ENCODE measurements at places on chromosomes 12 and 14. TPM values are rescaled to one million over a fixed set of nuclear protein-coding genes. Genes with fewer than 3 reads are reported as not detected.

Gene MMP19
- total RNA-seq = 25.3 TPM

- H3K36me3 ChIP-seq = no peaks in the 10 kb centered on the region
- no peak for DNase-seq
- no peaks in the 10 kb centered on the region for H3K27me3 ChIP-seq
- H3K4me1 ChIP-seq = no peaks in the 10 kb centered on the region
- H3K27ac ChIP-seq = no peak overlapping the region
These were observed 24.3 kb downstream of the CMA1 start for GRCh38 chr14:24483604-24484252.

DNA sequence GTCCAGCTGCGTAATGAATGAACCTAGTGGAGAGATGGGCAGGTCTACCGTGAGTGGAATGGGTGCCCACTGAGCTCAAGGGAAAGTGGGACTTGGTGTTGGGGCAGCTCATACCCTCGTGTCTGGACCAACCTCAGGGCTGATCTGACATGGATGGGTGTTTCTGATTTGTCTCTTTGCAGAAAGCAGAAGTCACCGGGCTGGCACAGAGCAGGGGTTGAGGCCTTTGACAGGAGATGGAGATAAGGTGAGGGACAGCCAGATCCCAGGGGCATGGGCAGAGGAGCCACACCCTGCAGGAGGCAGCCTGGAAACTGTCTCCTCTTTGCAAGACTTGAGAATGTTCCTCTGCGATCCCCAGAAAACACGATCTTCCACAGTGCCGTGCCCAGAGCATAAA is 20.9 kb upstream of the PPP1CC start:
- H3K27ac ChIP-seq = no peak overlapping the region
- H3K4me3 ChIP-seq = no peak overlapping the region
- no peak for DNase-seq
- H3K4me1 ChIP-seq = no peaks in the 10 kb centered on the region

Gene TRHDE
- total RNA-seq = 21.0 TPM

DNA sequence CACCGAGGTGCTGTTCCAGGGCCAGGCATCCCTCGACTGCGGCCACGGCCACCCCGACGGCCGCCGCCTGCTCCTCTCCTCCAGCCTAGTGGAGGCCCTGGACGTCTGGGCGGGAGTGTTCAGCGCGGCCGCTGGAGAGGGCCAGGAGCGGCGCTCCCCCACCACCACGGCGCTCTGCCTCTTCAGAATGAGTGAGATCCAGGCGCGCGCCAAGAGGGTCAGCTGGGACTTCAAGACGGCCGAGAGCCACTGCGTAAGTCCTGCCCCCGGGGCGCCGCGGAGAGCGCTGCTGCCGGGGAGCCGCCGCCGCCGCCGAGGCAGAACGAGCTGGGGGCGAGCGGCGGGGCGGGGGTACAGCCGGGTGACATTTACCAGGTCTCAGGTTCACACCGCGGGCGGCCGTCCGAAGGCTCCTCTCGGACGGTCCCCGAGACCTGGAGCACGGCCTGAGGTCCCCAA is 1.4 kb downstream of the PLXNC1 start:
- H3K4me1 ChIP-seq = peaks cover 15% of the 10 kb centered on the region
- peak overlapping the region; percentile 71 for H3K4me3 ChIP-seq
- H3K27me3 ChIP-seq = no peaks in the 10 kb centered on the region
- H3K27ac ChIP-seq = peak overlapping the region; percentile 90
- H3K36me3 ChIP-seq = no peaks in the 10 kb centered on the region

- H3K36me3 ChIP-seq = no peaks in the 10 kb centered on the region
- H3K27ac ChIP-seq = no peak overlapping the region
- H3K27me3 ChIP-seq = no peaks in the 10 kb centered on the region
- H3K4me3 ChIP-seq = no peak overlapping the region
- no peak for DNase-seq
These were observed 2.4 kb upstream of the RXYLT1 start for GRCh38 chr12:63777340-63777739.

- no peaks in the 10 kb centered on the region for H3K27me3 ChIP-seq
- no peak overlapping the region for H3K27ac ChIP-seq
- H3K36me3 ChIP-seq = no peaks in the 10 kb centered on the region
- no peak for DNase-seq
- H3K4me3 ChIP-seq = no peak overlapping the region
These were observed 20.7 kb downstream of the ASCL1 start for GRCh38 chr12:102977945-102978706.

DNA sequence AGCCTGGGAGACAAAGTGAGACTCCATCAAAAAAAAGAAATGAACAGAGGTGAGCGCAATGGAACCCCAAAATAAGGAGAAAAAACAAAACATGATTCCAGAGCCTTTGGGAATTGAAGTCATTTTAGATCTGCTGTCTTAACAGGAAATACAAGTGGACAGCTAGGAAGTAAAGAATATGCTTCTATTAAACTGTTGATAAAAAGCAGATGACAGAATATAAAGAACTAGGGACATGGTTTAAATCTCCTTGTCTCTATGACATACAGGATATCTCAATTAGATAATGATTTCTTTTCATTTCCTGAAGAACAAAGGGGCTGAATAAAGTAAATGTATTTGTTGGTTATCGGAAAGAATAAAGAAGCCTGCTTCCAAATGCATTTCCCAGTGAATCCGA is 49.3 kb upstream of the ETV6 start:
- H3K4me3 ChIP-seq = no peak overlapping the region
- H3K27ac ChIP-seq = no peak overlapping the region
- H3K27me3 ChIP-seq = no peaks in the 10 kb centered on the region

Gene WASHC3
- total RNA-seq = 104 TPM

Gene KRT80
- total RNA-seq = 15.2 TPM

- H3K27ac ChIP-seq = no peak overlapping the region
- no peak overlapping the region for H3K4me3 ChIP-seq
- H3K4me1 ChIP-seq = no peaks in the 10 kb centered on the region
- H3K36me3 ChIP-seq = no peaks in the 10 kb centered on the region
These were observed 11.3 kb downstream of the NR1H4 start for GRCh38 chr12:100484891-100485471.

Gene TPPP2
- total RNA-seq = not detected

- H3K4me3 ChIP-seq = no peak overlapping the region
- no peak for DNase-seq
- no peaks in the 10 kb centered on the region for H3K27me3 ChIP-seq
These were observed 218.9 kb downstream of the PPM1H start for GRCh38 chr12:62716037-62716436.

DNA sequence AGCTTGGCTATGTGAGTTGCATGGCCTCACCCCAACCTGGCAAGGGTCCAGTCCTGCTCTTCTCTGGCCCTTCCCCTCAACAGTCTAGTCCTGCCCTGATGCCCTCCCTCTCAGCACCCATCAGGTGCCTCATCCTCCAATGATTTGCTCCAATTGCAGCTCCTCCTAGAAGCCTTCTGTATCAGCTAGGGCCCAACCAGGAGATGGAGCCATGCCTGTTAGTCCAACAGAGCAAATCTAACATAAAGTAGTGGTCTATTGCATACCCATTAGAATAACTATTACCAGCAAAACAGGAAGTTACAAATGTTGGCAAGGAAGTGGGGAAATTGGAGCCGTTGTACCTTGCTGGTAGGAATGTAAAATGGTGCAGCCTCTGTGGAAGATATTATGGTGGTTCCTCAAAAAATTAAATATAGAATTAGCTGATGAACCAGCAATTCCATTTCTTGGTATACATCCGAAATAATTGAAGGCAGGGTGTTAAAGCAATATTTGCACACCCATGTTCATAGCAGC is 163.5 kb downstream of the VRK1 start:
- no peak overlapping the region for H3K4me3 ChIP-seq
- no peak overlapping the region for H3K27ac ChIP-seq

- H3K4me3 ChIP-seq = peak overlapping the region; percentile 66
- H3K36me3 ChIP-seq = no peaks in the 10 kb centered on the region
- DNase-seq = no peak
- no peaks in the 10 kb centered on the region for H3K27me3 ChIP-seq
These were observed 19.6 kb downstream of the NINJ2 start for GRCh38 chr12:643475-644302.

GRCh38 chr14:44135972-44136371 is 371.1 kb downstream of the FSCB start:
- H3K4me1 ChIP-seq = no peaks in the 10 kb centered on the region
- H3K27ac ChIP-seq = no peak overlapping the region
- DNase-seq = no peak
- H3K27me3 ChIP-seq = no peaks in the 10 kb centered on the region
- H3K36me3 ChIP-seq = no peaks in the 10 kb centered on the region

DNA sequence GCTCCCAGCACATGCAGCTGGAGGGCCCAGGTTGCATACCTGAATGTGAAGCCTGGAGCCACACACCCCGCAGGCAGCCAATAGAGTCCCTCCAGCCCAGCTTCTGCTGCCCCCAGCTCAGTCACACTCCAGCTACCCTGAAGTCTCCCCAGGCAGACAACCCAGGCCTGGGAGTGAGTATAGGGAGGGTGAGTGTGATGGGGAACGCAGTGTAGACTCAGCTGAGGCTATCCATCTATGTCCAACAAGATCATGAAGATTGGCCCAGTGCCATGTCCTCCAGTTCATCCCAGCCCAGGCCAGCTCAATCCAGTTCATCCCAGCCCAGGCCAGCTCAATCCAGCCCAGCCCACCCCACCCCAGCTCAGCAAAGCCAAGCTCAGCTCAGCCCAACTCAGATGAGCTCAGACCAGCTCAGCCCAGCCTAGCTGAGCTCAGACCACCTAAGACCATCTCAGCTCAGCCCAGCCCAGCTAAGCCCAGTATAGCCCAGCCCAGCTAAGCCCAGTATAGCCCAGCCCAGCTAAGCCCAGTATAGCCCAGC is 330.4 kb downstream of the TMEM121 start:
- DNase-seq = no peak
- H3K4me1 ChIP-seq = no peaks in the 10 kb centered on the region
- no peaks in the 10 kb centered on the region for H3K36me3 ChIP-seq
- no peak overlapping the region for H3K27ac ChIP-seq
- H3K27me3 ChIP-seq = no peaks in the 10 kb centered on the region

Gene TCL1B
- not detected for total RNA-seq

Gene CABP1
- total RNA-seq = not detected

DNA sequence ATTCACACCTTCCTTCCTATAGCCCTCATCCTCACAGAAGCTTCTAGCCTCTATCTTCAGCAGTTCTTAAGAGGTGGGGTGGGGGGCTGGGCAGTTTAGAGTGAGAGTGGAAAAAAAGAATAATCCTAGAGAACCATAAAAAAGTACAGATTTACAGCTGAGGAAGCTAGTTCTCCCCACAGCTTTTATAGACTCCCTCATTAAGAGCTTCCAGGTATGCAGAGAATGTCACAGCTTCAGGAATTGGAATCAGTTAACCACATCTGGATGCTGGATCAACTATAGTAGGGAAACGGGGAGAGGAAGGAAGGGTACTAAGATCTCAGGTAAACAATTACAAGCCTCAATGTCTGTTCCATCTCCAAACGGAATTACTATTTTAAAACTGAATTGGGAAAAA is 12.3 kb downstream of the GDF11 start:
- H3K27me3 ChIP-seq = no peaks in the 10 kb centered on the region
- DNase-seq = no peak
- no peaks in the 10 kb centered on the region for H3K4me1 ChIP-seq
- H3K4me3 ChIP-seq = no peak overlapping the region
- H3K27ac ChIP-seq = no peak overlapping the region

- no peaks in the 10 kb centered on the region for H3K4me1 ChIP-seq
- H3K27ac ChIP-seq = no peak overlapping the region
- DNase-seq = no peak
- H3K4me3 ChIP-seq = no peak overlapping the region
- H3K27me3 ChIP-seq = no peaks in the 10 kb centered on the region
These were observed 216.2 kb downstream of the DUSP6 start for GRCh38 chr12:89135976-89136634.

Gene ACOT6
- not detected for total RNA-seq

DNA sequence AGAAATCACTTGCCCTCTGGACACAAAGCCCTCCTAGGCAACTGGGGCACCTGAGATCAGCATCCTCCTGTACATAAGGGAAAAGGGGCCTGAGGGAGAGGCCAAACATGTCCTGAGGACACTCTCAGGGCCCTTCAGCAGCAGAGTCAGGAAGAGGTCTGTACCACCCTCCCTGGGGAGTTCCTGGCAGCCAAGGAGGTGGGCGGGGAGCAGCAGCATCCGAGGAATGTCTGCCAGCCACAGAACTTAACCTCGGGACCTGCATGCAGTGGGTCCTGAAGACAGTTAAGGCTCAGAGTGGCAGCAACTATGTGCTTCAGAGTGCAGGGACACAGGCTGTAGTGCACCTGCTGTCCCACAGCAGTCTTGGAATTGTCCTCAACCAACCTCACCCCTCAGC is 62.1 kb downstream of the SPTB start:
- no peaks in the 10 kb centered on the region for H3K36me3 ChIP-seq
- DNase-seq = no peak
- no peak overlapping the region for H3K4me3 ChIP-seq
- no peaks in the 10 kb centered on the region for H3K4me1 ChIP-seq
- no peak overlapping the region for H3K27ac ChIP-seq

GRCh38 chr14:59424341-59425071 is 40.7 kb downstream of the GPR135 start:
- H3K4me1 ChIP-seq = peaks cover 8% of the 10 kb centered on the region
- H3K36me3 ChIP-seq = no peaks in the 10 kb centered on the region
- H3K27ac ChIP-seq = no peak overlapping the region
- no peak overlapping the region for H3K4me3 ChIP-seq

- H3K4me1 ChIP-seq = no peaks in the 10 kb centered on the region
- H3K27me3 ChIP-seq = no peaks in the 10 kb centered on the region
- no peak for DNase-seq
These were observed 409.0 kb downstream of the TMEM121 start for GRCh38 chr14:105935384-105935783.

Gene SYNE3
- 38.8 TPM for total RNA-seq

Gene PLD4
- not detected for total RNA-seq

Gene DIO3
- 1.3 TPM for total RNA-seq

DNA sequence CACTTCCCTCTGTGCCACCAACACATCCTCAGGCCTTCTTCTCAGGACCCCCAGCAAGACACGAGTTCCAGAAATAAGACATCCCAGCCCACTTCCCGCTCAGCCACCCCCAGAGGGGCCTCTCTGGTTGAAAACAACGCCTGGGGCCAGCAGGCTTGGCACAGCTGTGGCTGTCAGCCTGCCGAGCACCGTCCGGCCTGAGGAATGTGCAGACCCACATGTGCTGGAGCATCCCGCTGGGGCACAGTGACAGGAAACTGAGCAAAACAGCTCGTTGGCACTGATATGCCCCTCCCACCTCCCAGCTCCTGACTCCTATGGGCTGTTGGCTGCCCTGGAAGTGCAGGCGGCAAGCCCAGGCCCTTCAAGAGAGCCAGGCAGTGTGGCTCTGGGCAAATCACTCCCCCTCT is 1.4 kb downstream of the SYNE3 start:
- no peaks in the 10 kb centered on the region for H3K36me3 ChIP-seq
- H3K4me1 ChIP-seq = peaks cover 54% of the 10 kb centered on the region
- H3K4me3 ChIP-seq = peak overlapping the region; percentile 89
- H3K27ac ChIP-seq = peak overlapping the region; percentile 89
- H3K27me3 ChIP-seq = no peaks in the 10 kb centered on the region

DNA sequence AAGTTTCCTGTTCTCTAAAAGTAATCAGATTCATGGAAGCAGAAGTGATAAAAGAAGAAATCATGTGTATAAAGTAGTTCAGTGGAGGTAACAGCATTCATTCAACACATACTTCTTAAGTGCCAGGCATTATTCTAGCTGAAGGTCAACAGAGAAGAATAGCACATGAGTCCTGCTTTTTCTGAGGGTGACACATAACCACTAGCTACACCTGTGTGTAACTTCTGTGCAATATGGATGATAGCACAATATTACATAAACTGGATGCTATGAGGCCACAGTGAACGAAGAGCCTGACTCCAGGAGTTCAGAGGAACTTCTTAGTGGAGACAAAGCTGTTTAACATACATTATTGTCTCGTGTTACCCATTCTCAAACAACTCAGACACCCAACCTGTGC is 114.3 kb upstream of the PCED1B start:
- H3K27ac ChIP-seq = no peak overlapping the region
- peaks cover 3% of the 10 kb centered on the region for H3K4me1 ChIP-seq
- H3K27me3 ChIP-seq = no peaks in the 10 kb centered on the region
- DNase-seq = no peak
- H3K36me3 ChIP-seq = no peaks in the 10 kb centered on the region
